ENCODE measurements at places on chromosomes 4 and X.

DNA sequence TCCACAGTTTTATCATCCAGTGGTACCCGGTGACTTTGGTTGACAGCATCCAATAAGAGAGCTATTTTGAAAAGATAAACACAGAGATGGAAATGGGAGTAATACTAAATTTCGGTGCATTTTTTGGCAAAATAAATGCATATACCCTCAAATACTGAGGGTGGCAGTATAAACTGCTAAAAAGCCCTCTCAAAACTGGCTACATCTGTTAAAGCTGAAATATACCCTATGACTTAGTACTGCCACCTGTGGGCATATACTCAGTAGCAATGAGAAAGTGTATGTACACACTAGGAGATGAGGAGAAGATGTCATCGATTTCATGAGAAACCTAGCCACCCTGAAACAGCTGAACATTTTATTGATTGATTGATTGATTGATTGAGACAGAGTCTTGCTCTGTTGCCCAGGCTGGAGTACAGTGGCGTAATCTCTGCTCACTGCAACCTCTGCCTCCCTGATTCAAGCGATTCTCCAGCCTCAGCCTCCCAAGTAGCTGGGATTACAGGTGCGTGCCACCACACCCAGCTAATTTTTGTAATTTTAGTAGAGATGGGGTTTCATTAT is 12.2 kb upstream of the TMEM128 start:
- peak; percentile 71 for DNase-seq

GRCh38 chrX:100648458-100649417 is 4.7 kb downstream of the SRPX2 start:
- no peak for DNase-seq

GRCh38 chrX:134929808-134930207 is 61.0 kb upstream of the SMIM10 start:
- DNase-seq, result no peak

- no peak for DNase-seq
These were observed 220.7 kb upstream of the EMCN start for GRCh38 chr4:100738196-100739165.

DNA sequence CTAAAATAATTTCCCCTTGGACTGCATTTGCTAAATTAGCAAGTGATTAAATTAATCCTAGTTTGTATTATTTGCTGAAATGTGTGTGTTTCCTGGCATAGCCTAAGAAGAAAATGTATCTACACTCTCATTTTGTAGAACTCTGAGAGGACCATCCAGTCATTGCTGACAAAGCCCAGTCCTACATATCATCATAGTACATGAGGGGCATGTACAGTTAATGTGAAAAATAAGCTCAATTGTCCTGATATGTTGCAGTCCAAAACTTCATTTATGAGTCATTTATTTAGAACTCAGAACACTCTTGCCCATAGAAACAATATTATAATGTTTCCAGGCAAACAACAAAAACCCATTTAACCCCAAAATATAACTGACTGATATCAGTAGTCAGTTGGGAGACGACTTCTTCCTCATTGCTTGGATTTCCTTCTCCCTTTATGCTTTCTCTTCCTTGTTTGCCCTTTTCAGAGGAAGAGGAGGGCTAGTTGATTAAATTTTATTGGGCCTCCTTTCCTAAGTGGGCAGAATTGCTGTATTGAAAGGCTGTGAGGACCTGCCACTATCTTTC is 26.9 kb upstream of the BBS12 start:
- no peak for DNase-seq

DNA sequence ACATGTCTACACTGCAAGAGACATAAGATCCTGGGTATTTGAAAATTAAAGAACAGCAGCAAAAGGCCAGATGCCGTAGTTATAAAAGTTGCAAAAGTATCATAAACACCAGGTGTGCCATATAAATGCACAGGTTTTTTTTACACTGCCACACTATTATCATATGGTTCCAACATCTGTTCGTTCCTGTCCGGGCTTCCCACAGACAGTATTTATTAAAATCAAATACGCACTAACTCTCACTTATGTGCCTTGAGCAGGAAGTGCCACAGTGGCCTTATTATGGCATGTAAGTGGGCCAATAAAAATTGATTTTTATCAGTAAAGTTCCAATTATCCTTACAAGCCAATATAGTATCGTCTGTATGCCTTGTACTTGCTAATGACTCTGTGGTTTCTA is 873.2 kb downstream of the RPA4 start:
- no peak for DNase-seq

DNA sequence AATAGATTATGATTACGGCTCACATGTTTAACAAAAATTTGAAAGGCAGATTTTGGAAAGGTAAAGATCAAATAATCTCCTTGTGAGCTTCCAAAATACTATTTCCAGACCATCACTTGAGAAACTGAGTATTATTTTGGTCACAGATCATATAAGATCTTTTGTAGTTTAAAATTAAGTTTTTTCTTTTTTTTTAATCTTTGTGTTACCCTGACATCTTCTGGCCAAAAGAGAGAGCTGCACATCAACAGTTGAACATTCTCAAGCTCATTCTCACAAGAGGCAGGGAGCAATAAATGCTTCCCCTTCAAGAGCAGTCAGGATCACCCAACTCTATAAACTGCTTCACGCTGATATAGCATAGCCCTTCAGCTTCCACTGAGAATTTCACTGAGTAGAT is 15.9 kb downstream of the TMEM192 start:
- DNase-seq, result no peak

- DNase-seq, result peak; percentile 30
These were observed 855 bp downstream of the KLF3 start for GRCh38 chr4:38664706-38665401.

DNA sequence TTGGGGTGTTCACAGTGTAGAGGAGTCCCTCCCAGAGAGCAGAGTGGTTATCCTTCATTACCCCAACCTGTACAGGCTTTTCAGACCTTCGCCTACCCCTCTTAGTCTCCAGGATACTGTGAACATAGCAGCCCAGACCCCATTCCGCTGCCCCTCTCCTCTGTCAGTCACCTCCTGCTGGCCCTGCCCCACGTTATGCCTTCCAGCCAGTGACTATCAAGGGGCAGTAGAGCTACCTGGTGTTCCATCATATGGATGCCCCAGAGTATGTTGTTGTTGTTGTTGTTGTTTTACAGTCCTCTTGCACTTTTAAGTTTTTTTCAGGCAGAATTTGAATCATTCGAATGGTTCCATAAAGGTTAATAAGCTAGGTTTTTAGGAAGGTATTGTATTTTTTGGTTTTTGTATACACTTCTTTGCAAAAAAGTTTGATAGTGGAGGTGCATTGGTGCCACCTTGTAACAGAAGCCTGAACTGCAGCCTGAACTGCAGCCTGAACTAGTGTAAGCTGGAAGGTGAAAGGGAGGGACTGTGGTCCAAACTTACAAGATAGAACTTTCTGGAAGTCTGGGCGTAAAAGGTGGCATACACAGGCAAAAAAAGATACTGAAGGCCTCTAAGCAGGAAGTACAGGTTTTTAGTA is 101.4 kb upstream of the RAB40AL start:
- no peak for DNase-seq

GRCh38 chrX:50431623-50432022 is 39.0 kb downstream of the DGKK start:
- DNase-seq, result no peak

DNA sequence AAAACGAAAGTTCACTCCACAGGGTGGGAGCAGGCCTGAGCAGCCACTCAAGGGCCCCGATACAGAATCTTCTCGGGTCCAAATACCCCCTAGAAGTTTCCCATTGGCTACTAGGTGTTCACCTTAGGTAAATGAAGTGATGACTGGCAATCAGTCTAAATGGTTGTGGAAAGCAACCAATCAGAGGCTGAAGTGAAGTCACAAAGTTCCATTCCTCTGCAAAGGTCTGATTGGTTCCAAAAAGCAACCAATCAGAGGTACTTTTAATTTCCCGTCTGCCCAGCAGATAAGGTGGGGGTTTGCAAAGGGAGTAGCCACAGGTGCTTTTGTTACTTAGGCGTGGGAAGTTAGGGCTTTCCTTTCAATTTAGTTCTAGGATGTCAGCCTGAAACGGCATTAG is 58.2 kb upstream of the NKAP start:
- DNase-seq, result no peak

- no peak for DNase-seq
These were observed 5.7 kb upstream of the TMEM192 start for GRCh38 chr4:165118256-165118909.

GRCh38 chrX:110081740-110082139 is 78.8 kb downstream of the TMEM164 start:
- no peak for DNase-seq

All from T-helper 1 cell (primary cell).